ENCODE measurements at places on chromosomes 13 and 19.

DNA sequence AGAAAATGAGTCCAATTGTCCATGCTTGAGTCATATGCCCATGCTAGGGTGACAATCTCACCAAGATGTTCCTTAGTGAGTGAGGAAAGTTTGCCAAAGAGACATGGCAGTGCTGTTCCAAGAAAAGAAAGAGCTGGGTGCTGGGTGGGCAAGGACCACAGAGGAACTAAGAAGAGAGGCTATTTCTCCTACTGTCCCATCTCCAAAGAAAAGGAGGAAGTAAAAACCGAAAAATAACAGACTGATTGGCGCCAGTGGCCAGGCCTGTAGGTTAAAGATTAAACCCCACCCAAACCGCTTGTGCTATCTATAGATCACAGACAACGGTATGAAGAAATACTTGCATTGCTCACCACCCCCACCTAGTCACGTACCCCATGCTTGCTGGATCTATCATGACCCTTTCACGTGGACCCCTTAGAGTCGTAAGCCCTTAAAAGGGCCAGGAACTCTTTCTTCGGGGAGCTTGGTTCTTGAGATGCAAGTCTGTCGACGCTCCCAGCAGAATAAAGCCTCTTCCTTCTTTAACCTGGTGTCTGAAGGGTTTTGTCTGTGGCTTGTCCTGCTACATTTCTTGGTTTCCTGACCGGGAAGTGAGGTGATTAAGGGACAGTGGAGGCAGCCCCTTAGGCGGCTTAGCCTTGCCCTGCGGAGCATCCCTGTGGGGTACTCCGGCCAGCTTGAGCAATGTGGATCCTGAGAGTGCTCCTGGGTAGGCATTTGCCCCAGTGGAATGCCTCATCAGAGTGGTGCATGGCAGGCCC, 606.5 kb downstream of the UQCRFS1 start:
- DNase-seq, result no peak

- no peak for DNase-seq
Measured at GRCh38 chr13:93409816-93410215, 183.2 kb downstream of the GPC6 start.

DNA sequence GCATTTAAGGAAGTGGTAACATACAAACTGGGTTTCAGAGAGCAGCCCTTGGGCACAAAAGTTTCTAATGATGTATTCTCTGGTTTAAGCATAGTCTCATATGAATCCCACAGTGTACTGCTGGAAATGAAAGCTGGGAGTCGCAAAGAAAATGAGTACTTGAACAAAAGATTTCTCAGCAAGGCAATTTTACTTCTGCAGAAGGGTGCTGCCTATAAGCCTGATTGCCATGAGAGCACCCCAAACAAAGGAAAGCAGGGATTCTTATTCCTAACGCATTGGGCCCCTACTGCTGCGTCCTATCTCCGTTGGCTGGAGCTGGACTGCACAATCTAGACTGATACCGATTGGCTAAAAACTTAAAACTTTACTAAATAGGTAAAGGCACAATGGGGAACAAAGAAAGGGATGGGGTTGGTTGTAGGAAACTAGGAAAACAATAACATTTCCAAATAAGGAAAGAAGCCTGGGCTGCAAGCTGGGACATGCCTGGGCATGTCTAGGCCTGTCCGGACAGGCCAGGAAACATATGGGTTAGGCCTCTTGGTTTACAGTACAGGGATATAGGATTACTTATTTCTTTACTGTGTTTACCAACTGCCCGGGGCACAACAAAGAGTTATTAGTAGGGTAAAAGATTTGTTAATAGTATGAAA, 27.4 kb upstream of the VN1R4 start:
- no peak for DNase-seq

GRCh38 chr19:47155148-47155547, 24.5 kb downstream of the SAE1 start:
- DNase-seq, result no peak

DNA sequence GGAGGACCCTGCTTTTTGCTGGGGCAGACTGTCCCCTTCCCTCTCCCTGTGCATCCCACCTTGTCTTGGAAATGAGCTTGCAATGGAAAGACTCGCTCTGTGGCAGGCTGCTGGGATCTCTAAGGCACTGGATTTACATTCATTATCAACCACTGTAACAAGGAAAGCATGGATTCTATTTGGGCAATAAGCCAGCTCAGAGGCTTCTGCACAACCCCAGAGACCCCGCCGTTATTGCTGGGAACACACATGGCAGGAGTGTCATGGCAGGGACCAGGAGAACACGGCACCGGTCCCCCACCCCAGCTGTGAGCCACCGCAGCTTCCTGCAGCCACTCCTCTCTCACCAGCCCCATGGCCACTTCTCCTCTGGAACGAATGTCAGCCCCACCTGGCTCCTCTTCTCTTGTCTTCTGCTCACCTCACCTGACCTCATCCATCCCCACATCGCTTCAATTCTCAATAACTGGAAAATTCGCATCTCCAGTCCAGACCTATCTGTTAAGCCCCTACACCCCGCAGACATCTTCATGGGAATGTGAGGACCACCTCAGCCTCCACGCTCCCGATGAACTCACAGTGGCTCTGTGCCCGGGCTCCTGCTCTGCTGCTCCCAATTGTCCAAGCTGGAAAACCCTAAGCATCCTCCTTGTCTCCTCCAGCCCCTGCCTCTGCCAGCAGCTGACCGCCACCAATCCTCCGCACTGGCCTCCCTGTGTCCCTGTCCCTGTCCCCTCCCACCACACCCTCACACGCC, 181.5 kb downstream of the USP12 start:
- DNase-seq, result no peak

DNA sequence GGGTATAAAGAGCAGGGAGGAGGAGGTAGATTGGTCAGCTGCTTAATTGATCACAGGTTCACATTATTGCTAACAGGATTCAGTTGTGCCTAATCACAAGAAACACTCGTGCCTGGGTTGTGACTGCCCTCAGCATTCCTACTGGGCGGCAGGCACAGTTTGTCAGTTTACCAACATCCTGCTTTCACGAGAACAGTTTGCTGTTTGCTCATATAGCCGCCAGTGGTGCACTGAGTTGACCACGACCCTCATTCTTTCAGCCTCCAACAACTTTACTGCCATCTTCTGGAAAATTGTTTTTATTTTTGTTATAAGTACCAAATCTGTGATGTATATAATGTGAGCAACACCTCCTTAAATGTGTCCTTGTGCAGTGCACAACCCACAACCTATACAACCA, 16.2 kb upstream of the IFT88 start:
- DNase-seq, result no peak
